ENCODE measurements at places on chromosomes 6 and 20.

DNA sequence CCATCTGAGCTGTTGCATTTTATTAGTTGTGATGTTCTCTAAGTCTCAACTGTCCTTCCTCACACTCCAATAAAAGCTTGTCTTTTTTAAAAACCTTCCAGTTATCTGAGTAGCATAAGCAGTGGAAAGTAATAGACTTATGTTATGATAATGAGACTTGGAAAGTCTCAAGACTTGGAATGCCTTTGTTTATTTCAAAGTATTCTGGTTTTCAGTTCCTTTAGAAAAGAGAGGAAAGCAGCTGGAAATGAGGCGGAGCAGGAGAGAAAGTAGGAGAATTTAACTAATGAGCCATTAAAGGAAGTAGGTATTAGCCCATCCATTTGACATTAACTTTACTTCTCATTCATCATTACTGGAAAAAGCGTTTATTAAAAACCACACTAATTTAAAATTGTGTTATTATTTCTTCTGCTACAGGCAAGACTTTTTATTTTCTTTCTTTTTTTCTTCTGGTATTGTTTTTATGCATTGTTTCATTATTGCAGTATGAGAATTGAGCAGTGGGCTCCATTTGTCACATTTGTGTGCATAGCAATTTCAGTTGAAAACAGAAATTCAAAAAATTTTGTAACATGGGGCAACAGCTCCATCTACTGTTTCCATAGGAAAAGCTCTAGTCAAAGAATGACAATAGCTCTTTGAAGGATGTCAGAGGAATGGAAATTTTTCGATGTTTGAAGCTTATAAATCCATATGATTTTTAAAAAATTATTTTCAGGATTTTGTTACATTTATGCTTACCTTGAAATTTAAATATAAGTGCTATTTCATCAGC, 194.8 kb downstream of the COL9A1 start:
- no peak for DNase-seq

- peak; percentile 36 for DNase-seq
Observed at GRCh38 chr6:30570740-30571074, 535 bp upstream of the ABCF1 start.

- DNase-seq, result no peak
Observed at GRCh38 chr6:148343047-148343782, 577 bp downstream of the SASH1 start.

- no peak for DNase-seq
Observed at GRCh38 chr6:139690007-139690406, 315.6 kb upstream of the CITED2 start.

DNA sequence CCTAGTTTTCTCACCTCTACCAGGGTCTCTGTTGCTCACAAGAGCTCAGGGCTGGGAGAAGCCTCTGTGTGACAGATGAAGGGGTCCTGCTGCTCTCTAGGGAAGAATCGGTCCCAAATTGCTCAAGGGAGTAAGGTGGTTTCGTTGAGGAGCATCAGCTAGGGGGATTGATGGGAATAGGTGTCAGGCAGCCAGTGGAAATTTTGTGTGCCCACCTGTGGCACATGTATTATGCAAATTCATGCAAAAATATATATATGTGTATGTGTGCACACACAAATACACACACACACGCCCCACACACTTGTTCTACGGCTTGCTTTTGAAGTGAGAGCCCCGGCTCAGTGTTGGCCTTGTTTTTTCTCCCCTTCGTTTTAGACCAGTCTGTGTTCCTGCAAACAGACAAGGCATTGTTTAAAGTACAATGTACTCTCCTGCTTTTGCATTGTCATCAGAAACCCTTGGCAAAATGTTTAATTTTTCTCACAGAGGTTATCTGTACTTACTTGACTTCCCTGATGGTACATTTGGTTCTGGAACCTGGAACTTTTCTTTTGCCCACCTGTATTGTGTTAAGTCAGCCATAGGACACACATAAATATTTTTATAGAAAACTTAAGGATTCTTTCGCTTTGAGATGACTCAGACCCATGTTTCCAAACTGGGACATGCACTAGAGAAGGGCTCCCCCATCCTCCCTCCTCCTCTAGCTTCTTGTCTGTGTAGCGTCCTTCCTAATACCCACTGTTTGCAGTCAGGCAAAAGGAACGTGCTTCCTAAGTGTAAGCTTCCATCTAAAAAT, 26.7 kb downstream of the FOXO3 start:
- no peak for DNase-seq

DNA sequence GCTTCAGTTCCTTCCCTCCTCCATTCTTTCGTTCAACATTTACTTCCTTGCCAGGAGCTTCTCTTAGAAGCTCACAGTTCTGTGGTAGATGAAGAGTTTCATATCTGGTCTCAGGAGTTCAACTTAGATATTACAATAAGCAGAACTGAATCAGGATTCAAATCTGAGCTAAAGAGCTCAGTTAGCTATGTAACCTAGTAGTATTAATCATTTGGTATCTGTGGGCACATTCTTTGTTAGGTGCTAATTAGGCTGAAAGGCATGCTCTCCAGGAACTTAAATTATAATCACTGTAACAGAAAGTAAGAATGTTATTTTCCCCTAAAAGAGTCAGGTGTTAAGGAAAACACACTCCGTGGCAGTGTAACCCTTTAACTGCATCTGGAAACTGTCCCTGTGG, 8.4 kb downstream of the ZNF76 start:
- DNase-seq, result no peak

GRCh38 chr6:36430351-36430750, 12.3 kb downstream of the PXT1 start:
- no peak for DNase-seq

GRCh38 chr6:26030716-26031115, 56.5 kb upstream of the HFE start:
- DNase-seq, result no peak

- no peak for DNase-seq
Observed at GRCh38 chr6:79570129-79571029, 33.1 kb upstream of the LCA5 start.

- DNase-seq, result no peak
Observed at GRCh38 chr6:106070636-106071035, 15.5 kb upstream of the PRDM1 start.

DNA sequence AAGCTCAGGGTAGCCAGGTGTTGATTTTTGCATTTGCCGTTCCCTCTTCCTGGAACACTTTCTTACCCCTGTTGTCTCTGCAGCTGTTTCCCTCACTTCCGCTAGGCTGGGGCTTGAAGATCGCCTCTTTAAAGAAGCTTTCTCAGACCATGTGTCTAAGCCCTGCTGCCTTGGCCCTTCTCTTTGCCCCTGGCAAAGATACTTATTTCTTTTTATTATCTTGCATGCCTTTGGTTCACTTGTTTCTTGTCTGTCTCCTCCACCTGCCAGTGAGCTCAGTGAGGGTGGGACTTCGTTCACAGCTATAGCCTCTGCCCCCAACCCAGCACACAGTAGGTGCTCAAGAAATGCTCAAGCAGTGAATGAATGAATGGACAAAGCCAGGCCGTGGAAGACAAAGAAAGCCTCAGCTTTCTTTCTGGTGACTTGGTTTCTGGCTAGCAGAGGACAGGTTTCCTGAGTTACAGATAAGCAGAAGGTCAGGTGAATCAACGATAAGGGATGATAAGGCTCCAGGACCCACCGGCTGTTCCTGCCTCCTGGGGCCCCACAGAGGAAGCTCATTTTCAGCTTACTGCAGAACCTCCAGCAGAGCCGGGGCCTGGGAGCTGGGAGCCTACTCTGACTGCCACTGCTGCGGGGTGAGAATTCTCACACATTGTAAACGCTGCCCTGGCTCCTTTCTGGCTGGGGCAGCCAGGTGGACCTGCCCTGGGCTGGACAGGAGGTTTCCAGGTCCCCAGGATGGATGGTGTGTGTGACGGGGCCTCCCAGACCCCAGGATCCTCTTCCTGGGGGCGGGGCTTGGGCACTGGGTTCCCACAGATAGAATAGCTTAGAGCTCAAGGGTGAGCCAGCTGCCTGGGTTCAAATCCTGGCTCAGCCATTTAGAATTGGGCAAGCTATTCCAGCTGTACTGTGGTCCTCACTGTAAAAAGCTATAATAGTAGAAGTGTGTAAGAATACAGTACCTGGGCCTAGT, 29.8 kb downstream of the SNAI1 start:
- no peak for DNase-seq

DNA sequence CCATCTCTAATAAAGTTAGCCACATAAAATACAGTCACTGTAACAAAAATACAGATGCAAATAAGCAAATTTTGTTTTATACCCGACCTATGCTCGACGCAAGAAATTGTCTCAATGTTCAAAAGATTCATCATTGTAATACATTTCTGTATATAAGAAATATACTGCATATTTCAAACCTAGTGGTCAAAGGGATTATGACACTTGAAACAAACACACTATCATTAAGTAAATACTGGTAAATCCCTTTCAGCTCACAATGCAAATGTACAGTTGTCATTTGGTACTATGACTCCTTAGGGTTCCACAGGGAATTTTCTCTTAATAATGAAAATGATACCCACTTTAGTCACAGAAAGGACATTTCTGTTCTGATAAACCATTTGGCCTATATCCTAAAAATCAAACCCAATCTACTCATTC, 2.2 kb downstream of the HIVEP2 start:
- DNase-seq, result no peak

- DNase-seq, result no peak
Observed at GRCh38 chr20:38875175-38875993, 50.8 kb upstream of the FAM83D start.

GRCh38 chr20:25544734-25545133, 40.6 kb downstream of the NINL start:
- no peak for DNase-seq

DNA sequence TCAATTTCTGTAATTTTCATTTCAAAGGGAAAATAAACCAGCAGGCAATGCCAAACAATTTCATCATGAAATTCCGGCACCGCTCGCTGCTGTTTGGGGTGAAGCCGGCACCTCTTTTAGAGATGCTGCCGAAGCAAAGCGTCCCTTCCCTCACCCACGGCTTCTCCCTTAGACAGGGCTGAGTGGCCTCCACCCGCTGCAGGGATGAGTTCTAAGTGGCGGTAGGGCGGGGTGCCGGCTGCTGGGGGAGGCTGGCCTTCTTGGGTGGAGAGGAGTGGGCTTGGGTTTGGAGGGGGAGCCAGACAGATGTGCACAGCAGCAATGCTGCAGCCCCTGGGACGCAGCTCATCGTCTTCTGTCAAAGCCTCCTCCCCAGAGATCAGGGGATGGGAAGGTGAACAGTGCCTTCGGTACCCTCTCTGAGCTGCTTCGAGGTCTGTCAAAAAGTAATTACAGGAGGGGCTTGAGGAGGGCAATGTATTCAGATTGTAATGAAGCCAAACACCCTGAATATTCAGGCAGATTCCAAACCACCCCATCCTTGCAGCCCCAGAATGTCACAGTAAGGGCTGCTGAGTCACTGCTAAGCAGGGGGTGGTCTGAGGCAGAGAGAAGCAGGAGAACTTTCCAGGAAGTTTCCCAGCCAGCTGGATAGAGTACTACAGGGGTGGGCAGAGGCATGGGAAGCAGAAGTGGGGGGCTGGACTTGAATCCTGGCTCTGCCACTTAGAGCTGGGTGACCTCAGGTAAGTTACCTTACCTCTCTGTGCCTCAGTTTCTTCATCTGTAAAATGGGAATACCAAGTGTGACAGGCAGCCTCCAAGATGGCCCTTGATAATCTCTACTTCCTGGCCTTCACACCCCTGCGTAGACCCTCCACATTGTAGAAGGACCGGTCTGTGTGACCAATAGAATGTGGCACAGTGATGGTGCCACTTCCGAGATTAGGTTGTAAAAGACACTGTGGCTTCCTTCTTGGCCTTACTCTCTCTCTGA, 96.6 kb downstream of the SULF2 start:
- no peak for DNase-seq

- no peak for DNase-seq
Observed at GRCh38 chr6:109490713-109491112, 7.7 kb upstream of the ZBTB24 start.

GRCh38 chr20:62618611-62619529, 23.4 kb upstream of the SLCO4A1 start:
- no peak for DNase-seq

DNA sequence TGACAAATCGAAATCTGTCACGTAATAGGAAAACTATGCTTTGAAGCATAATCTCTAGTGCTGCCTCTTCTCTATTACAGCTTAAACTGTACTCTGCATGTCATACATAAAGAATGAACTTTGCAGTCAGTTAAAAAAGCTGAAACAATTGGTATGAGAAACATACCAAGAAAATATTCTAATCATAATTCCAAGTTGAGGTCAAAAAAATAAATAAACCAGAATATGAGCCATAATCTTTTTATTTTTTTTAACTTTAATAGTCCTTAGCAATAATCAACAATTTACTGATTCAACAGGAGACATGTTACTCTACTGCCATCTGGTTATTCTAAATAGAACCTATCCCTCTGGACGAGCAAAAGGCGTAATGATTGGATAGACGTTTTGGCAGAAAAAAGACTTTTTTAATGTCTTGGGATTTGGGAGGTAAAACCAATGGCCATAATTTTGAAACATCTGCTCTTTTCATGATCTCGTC, 224.4 kb upstream of the FLRT3 start:
- no peak for DNase-seq

DNA sequence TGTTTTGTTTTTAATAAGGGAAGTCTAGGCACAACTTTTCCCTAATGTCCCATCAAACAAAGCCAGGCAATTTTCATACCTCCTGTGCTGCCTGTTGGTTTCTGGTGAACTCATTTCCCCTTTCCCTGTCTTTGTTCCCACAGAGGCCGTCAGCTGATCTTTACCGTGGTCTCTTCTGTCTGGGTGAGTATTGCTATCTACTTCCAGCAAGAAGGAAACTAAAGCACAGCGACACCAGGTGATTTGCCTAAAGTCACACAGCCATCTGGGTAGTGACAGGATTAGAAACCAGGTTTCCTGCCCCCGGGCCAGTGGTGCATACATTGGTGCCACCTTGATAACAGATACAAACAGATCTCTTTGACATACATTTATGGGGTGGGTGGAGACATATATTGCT, 59.6 kb downstream of the RAB44 start:
- DNase-seq, result no peak

DNA sequence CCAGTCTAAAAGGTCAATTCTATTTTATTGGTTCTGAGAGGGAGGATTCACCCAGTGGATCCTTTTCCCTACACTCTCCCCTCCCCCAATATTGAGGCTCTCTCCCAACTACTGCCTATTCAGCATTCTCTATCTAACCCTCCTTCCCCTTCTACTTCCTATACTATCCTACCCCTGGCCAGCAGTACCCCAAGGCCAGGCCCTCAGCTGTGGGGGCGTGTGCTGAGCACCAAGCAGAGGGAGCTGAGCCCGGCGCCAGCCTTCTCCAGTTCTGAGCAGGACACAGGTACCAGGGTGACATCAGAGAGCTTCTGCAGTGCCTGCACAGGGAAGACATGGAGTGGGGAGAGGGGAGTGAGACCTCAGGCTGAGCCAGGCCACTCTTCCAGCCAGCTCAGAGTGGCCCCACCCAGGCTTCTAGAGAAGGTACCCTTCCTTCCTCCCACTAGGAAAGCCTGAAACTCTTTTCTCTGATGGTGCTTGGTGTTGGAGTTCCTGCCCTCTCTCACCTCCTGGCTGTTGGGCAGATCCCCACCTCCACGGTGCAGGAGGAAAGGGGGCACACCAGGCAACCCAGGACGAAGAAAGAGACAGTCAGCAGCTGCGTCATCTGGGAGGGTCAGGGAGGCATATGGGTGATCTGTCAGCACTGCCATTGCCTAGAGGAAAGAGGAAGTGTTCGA, 1.9 kb downstream of the DDAH2 start:
- DNase-seq, result peak; percentile 24

All from C1 segment of cervical spinal cord (tissue), 14 donors.